ENCODE measurements at places on chromosomes 13 and 19.

- no peak for DNase-seq
Observed at GRCh38 chr13:98459721-98460370, 117.1 kb downstream of the STK24 start.

DNA sequence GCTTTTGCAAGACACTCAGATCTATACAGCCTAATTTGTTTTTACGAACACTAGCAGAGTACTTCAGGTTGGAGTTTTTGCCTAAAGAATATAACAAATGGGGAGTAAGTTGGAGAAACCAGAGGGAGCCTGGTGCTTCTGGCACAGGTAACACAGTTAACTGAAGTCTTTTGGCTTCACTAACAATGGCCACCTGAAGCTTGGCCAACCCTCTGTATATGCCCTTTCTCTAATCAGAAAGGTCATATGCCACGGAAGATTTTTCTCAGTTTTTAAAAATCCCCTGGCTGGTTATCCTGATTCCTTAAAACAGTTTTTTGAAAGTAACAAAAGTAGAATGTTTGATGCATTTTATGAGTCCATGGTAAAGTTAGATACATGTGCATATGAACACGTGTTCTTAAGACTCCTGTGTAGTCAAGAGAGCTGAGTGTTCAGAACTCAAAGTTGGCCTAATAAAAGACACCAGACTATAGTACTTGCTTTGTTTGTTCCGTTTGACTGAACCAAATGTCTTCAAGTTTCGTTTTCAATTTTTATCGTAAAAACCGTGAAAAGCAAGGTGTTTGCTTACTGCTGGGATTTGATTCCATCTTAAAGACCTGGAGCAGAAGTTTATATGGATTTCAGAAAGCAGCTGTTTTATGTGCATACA lies 137.5 kb downstream of the KCNRG start:
- DNase-seq = no peak

DNA sequence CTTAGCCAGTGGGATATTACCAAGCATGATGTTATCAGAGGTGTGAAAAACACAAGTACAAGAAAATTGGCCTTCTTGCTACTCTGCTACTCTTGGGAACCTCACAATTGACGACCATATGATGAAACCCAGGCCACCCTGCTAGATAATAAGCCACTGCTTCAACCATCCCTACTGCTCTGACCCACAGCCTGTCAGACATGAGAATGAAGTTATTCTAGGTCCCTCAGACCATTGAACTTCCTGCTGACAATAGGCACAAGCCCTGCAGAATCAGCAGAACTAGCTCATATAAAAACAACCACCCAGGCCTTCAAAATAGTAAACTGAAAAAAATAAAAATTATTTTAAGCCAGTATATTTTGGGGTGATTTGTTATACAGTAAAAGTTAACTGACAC lies 559.9 kb downstream of the KCTD12 start:
- no peak for DNase-seq

DNA sequence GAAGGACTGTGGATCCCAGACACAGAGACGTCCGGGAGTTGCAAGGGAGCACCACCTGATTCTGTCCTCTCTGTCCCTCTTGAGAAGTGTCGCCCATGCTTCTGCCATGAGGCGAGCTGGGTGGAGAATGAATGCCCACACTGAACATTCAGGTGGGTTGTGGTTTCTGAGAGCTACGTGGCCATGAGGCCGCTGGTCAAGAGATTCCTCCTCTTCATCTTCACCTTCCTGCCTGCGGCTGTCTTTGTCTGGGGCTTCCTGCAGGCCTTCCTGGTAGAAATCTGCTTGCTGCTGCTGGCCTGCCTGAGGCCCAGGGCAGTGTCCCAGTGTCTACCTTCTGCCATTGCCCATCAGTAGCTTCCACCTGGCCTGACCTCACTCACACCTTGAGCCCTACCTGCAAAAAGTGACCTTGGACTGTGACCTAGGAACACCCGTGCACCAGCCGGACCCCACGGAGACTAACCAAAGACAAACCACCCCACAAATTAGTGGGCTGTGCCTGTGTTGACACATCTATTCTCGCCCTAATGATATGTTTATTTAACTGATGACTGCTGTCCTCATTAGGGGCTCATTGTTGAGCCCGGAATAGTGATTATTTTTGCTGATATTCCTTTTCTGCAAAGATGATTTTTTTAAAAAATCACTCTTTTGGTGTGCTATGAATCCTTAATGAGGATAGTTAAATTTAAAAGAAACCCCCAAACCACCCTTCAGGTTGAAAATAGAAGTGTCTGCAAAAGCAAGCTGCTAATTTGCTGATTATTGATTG lies 38.7 kb upstream of the ZNF536 start:
- no peak for DNase-seq

- no peak for DNase-seq
Observed at GRCh38 chr19:58356766-58357480, 3.6 kb upstream of the A1BG start.

DNA sequence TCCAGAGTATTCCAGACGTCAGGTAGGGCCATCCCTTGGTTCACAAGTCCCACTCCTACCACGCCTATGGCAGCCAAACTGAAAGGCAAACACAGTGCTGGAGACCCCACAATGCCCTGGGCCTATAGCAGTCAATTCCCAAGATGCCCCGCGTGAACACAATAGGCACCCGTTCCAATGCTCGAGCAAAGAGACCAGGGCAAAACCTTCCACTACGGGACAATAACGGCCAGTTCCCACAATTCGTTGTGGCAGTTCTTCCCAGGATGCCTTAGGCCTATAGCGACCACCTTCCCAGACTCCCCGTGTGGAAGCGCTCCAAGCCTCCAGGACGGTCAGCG lies 538 bp downstream of the ZNF428 start:
- DNase-seq = peak; percentile 30

- no peak for DNase-seq
Observed at GRCh38 chr13:21917086-21918015, 246.5 kb downstream of the FGF9 start.

DNA sequence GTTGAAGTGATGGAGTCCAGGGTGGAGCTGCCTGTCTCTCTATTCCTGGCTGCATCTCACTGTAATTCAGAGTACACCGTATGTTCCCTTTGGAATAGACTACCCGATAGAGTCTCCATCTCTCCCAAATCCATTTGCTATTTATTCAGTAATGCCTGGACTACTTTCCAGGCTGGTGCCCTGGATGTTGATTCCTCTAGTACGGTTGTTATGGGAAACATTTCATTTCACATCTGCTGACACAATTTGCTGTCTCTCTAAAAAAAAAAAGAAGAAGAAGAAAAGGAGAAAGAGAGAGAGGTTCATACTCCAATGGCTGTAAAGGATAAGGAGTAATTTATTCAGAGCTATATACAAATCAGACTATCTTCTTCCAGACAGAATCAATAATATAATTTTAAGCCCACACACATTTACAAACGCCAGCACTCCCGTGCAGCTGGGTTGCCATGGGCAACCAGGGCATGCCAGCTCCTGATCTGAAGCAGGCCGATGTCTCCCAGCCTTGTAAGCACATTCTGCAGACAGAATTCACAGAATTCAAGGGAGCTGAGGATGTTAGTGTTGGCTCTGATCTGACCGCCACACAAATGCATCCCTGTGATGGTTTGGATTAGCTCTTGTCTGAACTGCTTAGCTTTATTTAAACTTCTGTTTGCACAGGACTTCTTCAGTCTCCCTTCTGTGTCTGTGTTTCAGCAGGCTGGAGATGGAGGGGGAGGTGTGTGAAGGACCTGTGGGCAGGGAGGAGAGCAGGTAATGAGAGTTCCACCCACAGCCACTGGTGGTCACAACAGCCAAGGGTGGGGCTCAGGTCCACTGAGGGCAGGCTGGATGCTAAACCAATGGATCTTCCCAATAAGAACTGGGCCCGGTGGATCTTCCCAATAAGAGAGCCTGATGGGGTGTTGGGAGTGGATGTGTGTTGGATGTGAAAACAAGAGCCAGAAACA lies 66.0 kb downstream of the TEX26 start:
- DNase-seq = no peak

GRCh38 chr19:50728084-50728737 lies 5.0 kb downstream of the CLEC11A start:
- DNase-seq = peak; percentile 57

DNA sequence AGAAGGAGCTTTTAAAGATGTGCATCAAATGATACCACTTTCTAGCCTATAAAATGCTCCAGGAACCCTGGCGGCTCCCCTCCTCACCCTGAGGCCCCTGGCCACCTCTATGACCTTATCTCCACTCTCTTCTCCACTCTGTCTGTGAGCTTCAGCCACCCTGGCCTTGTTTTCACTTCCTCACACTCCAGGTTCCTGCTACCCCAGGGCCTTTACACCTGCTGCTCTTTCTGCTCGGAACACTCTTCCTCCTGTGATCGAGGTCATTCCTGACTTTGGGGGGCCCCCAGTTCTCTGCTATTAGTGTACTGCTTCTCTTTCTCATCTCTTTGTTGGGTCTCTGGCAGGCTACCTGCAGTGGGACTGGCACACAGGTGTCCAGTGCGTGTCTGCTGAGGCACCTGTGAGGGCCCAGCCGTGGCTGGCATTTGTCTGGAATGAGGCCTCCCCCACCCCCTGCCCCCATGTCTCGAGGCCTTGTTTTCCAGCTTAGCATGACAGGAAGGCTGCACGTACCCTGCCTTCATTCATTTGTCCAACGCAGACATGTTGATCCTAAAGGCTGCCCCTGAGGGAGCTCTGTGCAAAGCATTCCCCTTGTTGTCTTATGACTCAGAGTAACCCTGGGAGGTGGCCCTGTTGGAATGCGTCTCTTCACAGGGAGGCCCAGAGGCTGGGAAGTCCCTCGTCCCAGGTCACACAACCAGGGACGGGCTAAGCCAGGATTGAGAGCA lies 2.3 kb downstream of the DDA1 start:
- no peak for DNase-seq

GRCh38 chr19:39296055-39296645 lies at the start of gene IFNL1:
IFNL1 (plus strand) TSS chr19:39296407; CDS start chr19:39296422, 15 bp downstream.
- no peak for DNase-seq

DNA sequence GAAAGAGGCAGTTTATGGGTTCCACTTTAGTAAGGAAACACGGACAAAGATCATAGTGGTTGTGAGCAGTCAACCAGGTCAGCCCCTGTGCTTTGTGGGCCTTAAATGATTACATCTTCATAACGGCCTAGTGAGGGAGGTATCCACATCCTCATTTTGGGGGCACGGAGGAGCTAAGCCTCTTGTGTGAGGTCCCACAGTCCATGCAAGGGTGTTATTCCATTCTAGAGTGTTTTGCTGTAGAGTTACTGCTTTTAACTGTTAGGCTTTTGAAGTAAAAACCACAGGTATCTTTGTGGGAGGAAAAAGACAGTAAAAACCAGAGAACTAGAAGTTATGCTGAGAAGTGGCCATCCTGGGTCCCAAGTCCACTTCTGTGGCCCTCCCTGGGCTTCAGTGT lies 4.0 kb downstream of the NOP53 start:
- DNase-seq = no peak

DNA sequence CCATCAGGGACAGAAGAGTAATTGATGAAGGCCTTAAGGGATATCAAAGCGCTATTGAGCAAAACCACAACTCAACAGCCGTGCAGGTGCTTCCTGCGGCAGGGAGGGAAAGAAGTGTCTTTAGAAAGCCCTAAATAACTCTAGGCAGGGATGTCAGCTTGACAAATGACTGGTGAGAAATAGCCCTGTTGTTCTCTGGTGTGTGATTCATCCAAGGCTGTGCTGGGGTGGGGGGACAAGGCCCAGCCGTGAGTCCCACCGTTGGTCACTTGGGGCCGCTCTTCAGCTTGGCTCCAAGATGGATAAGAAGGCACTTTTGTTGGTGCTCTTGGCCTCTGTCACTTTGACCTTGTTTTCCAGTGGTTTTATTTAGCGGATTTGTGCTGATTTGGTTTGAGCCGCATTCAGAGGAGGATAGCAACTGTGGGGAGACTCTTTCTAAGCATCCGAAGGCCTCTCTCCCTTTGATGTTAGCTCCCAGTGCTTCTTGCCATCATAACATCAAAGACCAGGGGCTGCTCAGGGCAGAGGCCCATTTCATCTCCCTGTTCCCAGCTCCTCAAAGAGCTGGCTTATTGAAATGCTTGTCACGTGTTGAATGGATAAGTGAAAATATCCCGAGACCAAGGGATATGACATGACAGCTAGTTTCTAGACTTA lies 130.3 kb upstream of the SERP2 start:
- peak; percentile 15 for DNase-seq

GRCh38 chr13:43425234-43425633 lies 361.5 kb downstream of the ENOX1 start:
- DNase-seq = no peak

DNA sequence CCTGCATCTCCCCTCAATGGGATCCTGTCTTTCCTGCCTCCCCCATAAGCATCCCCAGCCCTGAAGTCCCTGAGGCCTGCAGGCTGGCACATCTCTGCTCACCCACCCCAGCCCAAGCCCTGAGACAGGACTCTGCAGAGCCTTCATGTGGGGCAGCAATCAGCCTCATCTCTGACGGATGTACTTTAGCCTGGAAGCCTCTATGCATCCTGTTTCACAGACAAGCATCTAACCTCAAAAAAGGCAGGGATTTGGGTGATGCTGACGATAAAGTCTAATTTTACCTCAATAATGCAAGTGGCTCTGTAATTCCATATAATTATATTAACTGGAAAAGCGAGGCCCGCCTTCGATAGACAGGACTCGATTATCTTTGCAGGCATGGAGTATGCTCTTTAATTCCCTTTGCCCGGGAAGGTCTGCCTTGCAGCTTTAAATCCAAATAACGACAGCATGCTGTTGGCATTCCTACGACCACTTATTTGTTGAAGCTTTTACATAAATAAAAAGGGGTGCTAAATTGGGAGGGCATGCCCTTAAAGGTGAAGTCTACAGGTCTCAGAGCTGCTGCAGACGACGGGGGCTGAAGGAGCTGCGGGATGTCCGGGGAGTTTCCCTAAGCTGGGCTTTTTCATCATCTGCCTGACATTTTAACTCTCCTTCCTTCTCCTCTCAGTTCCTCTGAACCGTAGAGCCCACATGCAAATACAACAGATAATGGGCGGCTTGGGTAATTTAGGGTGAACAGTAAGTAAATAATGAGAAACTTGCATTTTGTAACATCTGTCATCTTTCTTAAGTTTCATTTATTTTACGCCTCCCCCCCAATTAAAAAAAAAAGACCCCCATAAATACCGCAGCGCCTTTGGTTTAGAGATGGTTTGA lies 211.5 kb downstream of the URI1 start:
- DNase-seq = no peak

GRCh38 chr13:39051157-39051556 lies 12.9 kb downstream of the NHLRC3 start:
- peak; percentile 25 for DNase-seq

- no peak for DNase-seq
Observed at GRCh38 chr13:100951016-100951415, 276.4 kb upstream of the TMTC4 start.

DNA sequence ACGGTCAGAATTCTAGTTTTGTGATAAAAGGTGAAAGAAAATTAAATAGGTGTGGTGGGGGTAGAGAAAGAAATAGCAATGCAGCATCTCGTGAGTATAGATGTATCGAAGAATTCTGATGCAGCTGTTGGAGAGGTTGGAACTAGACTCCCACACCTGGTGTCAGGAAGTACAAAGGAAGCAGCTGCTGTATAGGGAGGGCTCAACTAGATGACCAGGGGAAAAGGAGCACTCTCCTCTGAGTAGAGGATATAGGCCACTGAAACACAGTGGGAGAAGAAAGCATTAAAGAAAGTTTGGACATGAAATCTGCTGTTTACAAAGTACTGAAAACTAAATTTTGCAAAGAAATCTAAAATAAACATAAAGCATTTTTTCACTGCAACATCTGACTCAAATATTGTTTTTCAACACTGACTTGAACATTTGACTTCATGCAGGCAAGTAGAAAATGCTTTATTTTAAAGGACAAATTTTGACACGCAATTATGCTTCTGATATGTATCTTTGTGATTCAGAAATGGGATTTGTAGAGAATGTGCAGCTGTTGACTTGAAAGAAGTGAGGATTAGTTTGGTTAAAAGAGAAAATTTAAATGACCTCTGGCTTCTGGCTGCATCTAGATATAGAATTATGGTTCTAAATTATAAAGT lies 82.2 kb downstream of the MIPEP start:
- no peak for DNase-seq
